ENCODE measurements at places on chromosomes 6 and 20. TPM values are rescaled to one million over a fixed set of nuclear protein-coding genes. Genes with fewer than 3 reads are reported as not detected.

GRCh38 chr20:38723017-38723847 is 1.1 kb upstream of the SLC32A1 start:
- DNase-seq = no peak

DNA sequence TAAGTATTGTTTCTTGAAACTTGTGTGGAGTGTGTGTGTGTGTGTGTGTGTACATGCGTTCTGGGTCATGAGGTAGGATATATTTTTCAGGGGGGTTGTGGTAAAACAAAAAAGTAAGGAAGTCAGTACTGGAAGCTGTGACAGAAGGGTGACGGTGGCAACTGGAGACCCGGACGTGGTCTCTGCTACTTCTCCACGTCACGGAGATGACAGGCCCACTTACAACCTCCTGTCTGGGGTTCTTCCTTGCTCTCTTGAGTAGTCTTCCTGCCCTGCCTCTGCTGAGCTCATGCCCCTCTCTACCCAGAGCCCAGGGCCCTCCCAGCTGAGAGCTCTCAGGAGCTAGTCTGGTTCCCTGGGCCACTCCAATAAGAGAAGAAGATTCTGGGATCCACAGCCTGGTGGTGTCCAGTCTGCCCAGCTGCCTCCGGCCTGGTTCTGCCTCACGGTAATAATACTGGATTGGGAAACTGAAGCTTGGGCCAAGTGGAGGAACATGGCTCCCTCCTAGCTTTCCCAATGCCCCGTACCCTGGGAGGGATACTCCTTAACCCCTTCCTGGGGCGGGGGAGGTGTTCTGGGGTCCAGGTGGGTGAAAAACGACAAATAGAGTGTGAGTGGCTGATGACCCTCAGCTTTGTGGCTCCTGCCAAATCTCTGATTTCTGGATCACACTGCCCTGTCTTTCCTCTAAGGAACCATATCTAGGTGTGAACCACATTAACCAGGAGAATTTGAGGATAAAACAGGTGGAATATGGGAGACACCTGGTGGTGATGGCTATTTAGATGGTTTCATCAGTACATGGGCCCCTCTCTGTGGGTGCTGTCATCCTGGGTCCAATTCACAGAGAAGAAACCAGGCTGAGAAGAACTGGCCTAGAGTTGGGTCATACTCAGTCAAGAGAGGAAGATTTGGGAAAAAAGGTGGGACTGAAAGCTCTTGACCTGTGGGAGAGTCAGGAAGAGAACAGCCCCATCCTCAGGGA is 27.2 kb downstream of the VEGFA start:
- no peak for DNase-seq

DNA sequence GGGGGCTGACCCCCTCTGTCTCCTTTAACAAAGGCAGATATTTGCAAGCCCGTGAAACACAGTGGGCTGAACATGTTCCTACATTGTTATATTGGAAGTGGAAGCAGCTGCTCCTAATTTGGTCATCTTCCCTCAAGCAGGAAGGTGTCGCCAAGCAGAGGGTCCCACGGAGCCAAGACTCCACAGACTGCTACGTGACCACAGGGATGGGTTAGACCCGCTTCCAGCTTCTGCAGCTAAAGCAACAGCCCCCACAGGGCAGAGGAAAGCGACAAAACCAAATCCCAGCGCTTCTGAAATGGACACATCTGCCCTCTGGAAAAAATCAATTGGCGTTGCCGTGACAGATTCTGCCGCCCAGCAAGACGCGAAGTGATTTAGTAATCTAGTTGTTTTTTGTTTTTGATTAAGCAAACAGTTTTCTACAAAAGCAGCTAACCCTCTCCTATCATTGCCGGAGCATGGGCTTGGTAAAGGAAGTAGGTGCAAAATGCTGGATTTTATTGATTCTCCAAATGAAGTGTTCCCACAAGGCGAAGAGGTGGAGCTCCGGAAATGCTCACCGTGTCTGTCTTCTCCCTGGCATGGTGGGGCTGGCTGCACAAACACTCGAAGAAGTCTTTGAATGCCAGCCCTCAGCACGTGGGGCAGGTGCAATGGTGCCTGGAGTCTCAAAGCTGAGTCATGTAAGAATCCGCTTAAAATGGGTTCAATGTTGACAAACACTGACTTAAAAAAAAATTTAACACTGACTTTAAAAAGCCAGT is 79.4 kb upstream of the FRMD1 start:
- DNase-seq = no peak

DNA sequence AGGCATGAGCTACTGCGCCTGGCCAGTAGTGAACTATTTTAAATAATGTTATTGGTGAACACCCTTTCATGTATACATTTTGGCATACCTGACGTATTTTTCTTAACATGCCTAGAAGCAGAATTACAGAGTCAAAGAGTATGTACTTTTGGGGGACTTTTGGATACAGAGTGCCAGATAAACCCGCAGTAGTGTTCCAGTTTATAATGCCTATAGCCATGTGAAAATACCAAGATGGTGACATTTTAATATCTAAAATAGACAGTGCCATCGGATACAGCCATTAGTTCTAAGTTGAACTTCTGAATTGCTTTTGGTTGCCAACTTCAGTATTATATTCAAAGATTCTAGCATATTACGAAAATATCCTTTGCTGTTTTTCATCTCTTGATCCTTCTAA is 20.3 kb downstream of the TM9SF4 start:
- no peak for DNase-seq

GJA10 gene
- total RNA-seq = not detected

NFATC2 gene
- 51.0 TPM for total RNA-seq

- DNase-seq = no peak
These were observed 221.2 kb downstream of the CLIC5 start for GRCh38 chr6:45794465-45794864.

- DNase-seq = no peak
These were observed 82.9 kb upstream of the FOXP4 start for GRCh38 chr6:41463062-41463930.

- no peak for DNase-seq
These were observed 69.5 kb downstream of the PREX1 start for GRCh38 chr20:48758206-48758820.
